Vagina (tissue), 2 donors: ENCODE measurements at places on chromosomes 12 and 14.

- no peak for DNase-seq
Observed at GRCh38 chr14:61416591-61416990, 95.2 kb downstream of the PRKCH start.

- DNase-seq, result no peak
Observed at GRCh38 chr12:75848431-75848925, 183.1 kb downstream of the PHLDA1 start.

DNA sequence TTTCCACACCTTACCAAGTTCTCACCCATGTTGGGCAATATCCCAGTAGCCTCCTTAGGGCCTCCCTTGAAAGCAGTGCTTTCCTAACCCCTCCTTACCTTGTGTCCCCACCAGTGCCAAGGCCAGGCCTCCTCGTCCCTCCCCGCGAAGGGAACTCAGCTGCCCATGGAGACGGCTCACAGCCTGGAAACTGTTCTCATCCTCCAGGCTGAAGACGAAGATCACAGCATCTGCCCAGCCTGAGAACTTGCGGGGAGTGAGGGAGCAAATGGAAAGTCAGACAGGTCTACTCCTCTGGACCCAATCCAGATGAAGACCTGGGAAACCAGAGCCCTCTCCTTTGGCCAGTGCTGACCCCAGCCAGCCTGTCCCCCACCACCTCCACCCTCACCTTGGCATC lies 4.6 kb downstream of the AGAP2 start:
- DNase-seq, result no peak

DNA sequence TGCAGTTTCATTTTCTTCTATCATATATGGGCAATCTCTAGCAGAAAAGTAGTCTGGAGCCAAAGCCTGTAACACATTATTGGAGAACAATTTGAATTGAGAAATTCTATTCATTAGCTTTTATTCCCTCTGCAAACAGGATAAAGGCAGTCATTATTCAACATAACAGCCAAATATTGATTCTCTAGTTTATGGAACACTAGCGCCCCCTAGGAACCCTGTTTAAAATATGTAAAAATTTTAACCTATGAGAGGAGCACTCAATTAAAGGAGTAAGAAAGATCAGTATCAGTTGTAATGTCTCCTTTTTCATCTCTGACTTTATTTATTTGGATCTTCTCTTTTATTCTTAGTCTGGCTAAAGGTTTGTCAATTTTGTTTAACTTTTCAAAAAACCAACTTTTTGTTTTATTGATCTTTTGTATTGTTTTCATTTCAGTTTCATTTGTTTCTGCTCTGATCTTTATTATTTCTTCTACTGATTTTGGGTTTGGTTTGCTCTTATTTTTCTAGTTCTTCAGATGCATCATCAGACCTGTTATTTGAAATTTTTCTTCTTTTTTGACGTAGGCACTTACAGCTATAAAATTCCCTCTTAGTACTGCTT lies 4.8 kb upstream of the LMNTD1 start:
- no peak for DNase-seq

GRCh38 chr12:109988903-109989302 lies 7.3 kb downstream of the GIT2 start:
- DNase-seq, result no peak

- no peak for DNase-seq
Observed at GRCh38 chr14:88729159-88729558, 63.6 kb downstream of the EML5 start.

DNA sequence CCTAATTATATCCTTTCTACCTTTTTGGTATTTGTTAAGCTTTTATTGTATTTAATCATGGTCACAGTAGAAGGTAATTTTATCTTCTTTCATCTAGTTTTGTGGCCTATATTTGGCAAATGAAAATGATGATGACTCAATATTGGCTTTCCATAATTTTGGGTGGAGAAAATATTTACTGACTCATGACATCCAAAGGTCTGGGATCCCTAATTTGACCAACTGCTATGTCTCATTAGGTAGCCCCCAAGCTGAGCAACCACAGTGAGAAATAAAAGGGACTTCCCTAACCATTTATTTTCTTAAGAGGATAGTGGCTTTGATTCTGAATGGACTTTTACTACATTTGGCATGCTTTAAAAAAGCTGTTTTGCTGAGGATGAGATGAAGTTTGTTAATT lies 289.5 kb downstream of the RMST start:
- no peak for DNase-seq

DNA sequence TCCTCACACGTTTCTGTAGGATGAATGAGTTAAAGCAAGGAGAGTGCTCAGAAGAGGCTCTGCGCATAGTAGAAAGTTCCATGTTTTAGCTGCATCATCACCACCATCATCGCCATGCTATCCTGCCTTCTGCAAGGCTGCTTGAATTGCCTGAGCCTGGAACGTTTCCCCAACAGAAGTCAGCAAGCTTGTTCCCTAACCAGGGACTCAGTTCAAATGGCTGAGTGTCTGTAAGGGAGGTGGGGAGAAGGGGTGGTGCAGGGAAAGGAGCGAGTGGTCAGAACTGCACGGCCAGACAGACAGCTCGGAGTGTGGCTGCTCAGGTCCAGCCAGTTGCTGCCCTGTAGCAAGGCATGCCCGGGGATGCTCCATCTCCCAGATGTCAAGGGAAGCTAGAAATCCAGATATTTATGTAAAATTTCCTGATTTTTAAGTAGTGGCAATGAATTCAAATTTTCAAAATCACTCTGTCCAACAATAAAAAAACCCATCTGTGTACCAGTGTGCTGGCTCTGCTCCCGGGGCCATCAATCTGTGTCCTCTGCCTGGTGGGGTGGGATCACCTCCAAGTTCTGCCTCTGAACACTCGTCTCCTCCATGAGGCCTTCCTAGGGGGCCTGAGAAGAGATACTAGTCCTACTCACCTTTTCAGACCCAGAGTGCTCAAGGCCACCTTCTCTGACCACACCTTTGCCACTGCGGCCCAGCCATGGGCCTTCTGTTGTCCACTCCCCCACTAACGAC lies 162.7 kb downstream of the FOXN3 start:
- no peak for DNase-seq

DNA sequence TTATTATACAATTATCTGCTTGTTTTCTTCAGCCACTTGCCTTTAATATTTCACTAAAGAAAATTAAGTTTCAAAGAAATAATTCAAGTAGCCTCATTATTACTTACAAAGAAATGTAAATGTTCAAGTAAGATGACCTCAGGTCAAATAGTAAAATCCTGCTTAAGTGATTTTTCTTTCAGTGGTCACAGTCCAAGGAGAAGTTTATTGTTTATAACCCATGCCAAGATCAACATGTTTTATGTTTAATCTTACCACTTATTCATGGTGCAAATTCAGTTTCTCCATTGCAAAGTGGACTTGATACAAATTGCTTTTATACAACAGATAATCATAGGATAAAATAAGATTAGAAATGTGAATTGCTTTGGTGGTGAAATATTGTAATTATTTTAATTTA lies 370.2 kb upstream of the FLRT2 start:
- no peak for DNase-seq

GRCh38 chr12:62562846-62563245 lies 96.2 kb downstream of the MON2 start:
- no peak for DNase-seq

GRCh38 chr12:119409043-119409442 lies 74.5 kb downstream of the CCDC60 start:
- DNase-seq, result no peak

- DNase-seq, result no peak
Observed at GRCh38 chr14:77475432-77476115, 17.7 kb downstream of the AHSA1 start.

GRCh38 chr12:19946550-19946949 lies 421.8 kb upstream of the PDE3A start:
- DNase-seq, result no peak

GRCh38 chr12:23729359-23729758 lies 220.1 kb downstream of the SOX5 start:
- no peak for DNase-seq

DNA sequence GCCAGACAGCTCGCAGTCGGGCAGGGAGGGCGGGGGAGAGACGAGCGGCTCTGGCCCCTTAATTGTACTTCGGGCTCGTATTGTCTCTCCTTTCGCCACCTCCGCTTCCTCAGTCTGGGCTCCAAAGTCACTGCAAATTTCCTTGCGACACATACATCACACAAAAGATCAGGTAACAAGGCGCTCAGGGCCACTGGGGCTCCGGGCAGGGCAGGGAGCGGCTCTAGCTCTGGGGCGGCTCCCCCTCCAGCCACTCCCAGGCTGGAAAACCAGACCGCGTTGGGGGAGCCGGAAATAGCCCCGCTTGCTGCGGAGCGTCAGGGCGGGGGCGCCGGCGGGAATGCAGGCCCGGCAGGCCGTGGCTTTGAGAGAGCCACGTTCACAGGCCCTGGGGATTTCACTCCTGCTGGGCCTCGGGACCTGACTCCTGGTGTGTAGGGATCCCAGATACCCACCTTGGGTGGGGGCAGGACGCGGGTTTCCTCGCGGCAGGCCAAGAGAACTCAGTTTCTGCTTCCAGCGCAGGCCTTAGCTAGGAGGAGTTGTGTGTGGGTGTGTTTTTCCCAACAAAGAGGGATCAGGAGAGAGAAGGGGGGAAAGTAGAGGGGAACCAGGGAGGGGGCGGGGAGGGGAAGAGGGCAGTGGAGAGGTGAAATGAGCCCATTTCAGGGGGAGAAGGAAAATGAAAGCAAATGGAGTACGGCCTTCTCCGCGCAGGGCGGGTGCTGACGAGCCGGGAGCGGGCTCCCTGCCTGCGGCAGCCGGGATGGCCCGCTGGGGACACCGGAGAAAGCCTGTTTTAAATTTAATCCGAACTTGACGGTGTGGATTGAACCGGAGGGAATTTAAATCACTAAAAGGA lies 4.4 kb upstream of the HOXC9 start:
- DNase-seq, result no peak

GRCh38 chr12:132163911-132164288 lies 19.6 kb downstream of the NOC4L start:
- DNase-seq, result no peak

DNA sequence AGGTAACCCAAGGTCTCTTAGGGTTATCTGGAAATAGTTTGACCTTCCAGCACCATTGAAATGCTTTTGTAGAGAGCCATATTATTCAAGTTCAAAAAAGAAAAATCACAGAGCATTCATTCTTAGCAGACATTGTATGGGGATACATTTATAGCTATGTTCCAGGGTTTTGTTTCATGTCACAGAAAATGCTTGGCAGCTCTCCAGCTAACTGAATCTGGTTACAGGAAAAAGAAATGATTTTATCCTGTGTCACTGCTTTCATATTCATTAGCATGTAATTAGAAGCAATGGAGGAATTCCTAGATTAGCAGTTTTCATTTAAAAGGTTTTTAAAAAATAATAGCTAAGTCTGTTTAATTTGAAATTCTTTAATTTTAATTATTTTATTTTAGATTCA lies 78.9 kb downstream of the SNAPC1 start:
- no peak for DNase-seq

DNA sequence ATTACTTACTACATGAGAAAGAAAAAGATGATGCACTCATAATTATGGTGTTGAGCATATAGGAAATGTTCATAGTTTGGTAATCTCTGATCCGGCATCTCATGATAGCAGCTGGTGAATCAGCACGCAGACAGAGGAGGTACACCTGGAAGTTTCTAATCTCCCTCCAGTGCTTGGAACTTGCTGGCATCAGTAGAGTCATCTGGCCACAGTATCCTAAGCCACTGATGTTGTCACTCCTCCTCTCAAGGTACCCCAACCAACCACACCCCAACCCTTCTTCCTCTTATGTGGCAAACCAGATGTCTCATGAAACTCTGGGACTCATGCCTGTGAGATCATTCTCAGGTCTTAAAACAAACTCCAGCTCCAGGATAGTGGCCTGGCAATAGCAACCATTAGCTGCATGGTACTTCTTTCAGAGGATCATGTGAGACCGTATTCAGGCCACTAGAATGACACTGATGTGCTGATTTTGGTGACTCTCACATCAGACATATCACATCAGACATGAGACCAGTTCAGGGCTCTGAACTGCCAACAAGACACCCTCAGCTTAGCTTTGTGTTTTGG lies 143.0 kb downstream of the RASSF9 start:
- no peak for DNase-seq

- DNase-seq, result no peak
Observed at GRCh38 chr14:49679271-49679670, 8.7 kb downstream of the POLE2 start.

DNA sequence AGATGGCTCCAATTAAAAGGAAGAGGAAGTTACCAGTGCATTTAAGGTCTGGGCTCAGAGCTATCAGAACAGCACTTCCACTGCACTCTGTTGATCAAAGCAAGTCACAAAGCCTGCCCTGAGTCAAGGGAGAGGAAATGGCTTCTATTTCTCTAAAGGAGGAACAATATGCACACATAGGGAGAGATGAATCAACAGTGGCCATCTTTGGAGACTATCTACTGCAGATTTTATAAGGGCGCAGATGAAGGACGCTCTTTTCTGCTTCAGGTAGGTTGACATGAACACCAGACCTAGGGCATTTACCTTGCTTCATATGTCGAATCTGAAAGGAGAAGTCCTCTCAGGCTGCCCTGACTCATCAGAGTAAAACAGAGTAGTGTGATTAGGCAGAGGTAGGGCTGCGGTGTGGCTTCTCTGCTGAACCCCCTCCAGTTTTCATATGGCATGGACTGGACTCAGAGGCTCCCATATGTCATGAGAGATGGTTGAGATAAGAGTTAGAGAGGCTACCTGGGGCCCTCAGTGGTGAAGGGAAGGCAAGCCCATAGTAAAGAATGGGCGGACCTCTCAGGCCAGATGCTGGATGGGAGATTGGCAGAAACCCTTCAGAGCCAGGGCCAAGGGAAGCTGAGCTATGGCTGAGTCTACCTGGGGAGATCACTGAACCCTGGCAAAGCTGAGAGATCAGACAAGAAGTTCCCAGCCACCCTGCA lies 84.4 kb downstream of the ARF6 start:
- no peak for DNase-seq

GRCh38 chr12:66910366-66910974 lies 231.6 kb upstream of the GRIP1 start:
- no peak for DNase-seq

- DNase-seq, result no peak
Observed at GRCh38 chr14:87491816-87492215, 501.2 kb downstream of the GALC start.

DNA sequence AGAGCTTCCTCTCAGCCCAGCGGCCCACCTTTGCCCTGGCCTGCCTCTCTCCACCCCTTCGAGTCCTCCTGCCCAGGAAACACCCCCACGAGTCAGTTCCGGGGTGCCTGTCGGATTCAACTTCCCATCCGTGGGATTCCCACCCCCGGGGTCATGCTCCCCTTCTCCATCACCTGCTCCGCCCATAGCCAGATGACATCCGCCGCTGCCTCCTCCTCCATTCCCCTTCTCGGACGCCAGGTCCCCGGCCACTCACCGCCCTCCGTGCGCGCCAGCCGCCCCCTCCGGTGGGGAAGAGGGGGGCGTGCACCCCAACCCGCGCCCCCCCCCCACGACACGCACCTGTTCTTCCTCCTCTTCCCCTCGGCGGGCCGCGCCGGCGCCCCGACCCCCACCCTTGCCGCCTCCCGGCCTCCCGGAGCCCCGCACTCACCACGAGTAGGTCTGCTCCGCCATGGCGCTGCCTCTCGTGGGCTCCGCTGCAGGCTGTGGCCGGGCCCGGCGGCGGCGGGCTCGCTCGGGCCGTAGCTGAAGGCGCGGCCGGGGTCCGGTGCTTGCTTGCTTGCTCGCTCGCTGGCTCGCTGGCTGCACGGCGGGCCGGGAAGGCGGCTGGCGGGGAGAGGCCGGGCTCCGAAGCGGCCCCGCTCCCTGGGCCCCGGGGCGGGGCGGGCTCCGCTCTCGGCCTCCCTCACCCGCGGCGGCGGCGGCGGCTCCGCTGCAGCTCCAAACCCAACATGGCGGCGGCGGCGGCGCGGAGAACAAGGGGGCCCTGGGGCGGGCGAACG lies 554 bp downstream of the SPPL3 start:
- DNase-seq, result no peak
